ENCODE measurements at places on chromosomes 12 and 14.

- DNase-seq: no peak
These were observed 371.5 kb downstream of the LRIG3 start for GRCh38 chr12:58548801-58549200.

GRCh38 chr14:87260460-87260859, 732.5 kb downstream of the GALC start:
- DNase-seq: peak; percentile 54

DNA sequence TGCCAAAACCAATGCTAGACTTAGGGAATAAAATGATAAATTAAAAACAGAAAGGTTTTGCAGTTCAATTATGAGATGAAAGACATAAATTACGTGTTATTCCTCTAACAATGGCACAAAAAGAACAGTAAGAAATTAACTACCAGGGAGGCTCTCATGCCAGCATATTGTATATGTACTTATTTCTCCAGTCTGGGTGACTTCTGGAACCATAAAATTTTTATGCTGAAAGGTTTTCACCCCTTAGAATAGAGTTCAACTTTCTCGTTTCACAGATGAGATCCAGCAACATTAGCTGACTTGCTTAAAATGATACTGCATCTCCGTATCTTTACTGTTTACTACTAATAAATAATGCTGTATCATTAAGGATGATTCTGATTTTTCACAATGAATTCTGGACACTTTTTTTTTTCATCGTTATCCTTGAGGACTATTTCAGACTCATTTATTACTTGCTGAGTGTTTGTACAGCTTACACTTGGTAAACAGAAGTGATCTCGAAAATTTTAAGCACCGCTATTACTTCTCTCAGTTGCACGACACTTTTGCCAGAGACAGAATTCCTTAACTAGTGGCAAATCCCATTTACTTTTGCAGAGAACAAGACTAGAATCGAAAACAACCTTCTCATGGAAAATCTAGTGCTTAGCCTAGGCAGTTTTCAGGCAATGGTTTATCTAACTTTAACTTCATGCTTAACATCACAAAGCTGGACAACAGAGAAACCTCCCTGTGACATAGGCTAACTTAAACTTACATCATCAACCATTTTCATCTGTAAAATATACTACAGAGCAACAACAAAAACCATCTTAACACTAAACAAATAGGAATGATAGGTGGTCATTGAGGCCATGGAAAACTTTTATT, 2.7 kb downstream of the RSRC2 start:
- no peak for DNase-seq

- DNase-seq: no peak
These were observed 51.0 kb downstream of the PAH start for GRCh38 chr12:102865821-102866615.

DNA sequence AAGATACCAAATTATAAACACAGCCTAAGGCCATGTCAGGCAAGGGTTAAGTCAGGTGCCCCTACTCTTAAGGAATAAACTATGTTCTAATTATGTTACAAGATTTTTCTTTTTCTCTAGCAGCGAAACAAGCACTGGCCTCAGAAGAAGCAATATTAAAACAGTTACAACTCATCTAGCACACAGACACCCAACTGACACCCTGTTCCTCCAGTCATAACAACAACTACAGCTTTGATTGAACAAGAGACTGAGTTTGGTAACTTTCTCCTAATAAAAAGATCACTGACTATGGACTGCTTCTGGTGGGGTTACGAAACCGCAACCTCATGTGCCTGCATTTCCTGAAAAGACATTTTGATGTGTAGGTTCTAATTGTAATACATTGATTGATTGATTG, 3.3 kb upstream of the DAO start:
- DNase-seq: no peak

- DNase-seq: peak; percentile 39
These were observed 24.4 kb upstream of the CRACR2A start for GRCh38 chr12:3777206-3777809.

DNA sequence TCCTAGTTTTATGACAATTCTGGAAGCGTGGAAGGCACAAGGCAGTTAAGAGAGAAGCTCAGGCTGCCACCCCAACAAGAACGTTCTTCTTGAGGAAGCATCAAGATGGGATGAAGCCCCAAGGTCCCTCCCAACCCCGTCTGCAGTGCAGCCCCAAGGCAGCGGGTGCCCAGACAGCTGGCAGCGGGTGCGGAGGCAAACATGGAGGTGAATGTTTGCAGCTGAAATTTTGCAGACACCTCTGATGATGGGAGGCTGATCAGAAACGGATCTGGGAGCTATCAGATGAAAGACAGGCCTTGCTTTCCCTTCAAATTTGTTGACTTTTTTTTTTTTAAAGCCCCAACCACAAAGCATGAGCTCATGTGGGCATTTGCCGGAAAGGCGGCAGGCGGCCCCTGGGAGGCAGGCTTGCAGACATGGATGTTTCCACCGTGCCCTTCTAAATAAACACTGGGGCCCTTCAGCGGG, 230.7 kb upstream of the RTL1 start:
- DNase-seq: no peak

DNA sequence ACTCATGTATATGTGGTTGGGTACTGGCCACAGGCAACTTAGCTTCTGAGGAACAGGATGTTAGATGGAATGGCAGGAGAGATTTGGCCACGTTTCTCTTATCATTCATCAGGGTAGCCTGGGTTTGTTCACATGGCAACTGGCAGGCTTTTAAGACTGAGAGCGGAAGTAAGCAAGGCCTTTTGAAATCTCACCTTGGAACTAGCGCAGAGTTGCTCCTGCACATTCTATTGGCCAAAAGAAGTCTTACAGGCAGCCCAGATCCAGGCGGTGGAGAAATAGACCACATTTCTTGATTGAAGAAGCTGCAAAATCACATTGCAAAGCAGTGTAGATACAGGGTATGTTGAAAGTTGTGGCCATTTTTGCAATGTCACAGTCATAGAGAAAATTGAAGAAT, 3.7 kb downstream of the CLEC4A start:
- no peak for DNase-seq

- no peak for DNase-seq
These were observed 51.6 kb upstream of the PIWIL1 start for GRCh38 chr12:130286041-130286440.

DNA sequence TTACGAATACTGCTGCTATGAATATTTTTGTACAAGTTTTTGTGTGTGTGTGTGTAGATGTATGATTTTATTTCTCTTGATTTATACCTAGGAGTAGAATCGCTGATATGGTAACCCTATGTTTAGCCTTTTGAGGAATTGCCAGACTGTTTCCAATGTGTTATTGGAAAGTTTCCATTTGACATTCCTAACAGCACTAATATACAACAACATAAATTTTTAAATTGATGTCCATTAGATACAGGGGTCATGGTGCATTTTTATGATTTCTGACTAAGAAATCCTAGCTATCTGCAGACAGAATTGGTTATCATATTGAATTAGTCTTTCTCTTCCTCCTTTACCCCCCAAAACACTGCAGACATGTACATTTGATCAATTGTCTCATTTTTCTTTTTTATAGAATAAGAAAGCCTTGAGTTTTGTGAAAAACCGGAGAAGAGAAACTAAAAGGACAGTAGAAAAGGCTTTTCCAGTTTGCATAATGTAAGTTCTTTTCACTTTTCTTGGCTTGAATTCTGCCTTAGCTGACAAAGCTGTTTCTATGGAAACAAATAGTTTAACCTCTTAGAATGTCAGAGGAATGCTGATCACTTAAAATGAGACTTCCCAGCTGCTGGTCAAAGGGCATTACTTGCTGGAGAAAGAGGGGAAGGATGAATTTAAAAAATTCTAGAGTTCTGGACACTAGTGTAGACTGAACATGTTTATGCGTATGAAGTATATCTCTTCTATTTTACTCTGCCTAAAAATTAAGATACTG, 28.2 kb downstream of the PALS1 start:
- DNase-seq: no peak

- DNase-seq: no peak
These were observed 11.1 kb upstream of the NEMF start for GRCh38 chr14:49863487-49864281.

- DNase-seq: no peak
These were observed at the start of gene GDF3 for GRCh38 chr12:7695566-7696197. Gene GDF3, minus strand, starts transcription at chr12:7695775. Its CDS starts 47 bp downstream, at chr12:7695728.

DNA sequence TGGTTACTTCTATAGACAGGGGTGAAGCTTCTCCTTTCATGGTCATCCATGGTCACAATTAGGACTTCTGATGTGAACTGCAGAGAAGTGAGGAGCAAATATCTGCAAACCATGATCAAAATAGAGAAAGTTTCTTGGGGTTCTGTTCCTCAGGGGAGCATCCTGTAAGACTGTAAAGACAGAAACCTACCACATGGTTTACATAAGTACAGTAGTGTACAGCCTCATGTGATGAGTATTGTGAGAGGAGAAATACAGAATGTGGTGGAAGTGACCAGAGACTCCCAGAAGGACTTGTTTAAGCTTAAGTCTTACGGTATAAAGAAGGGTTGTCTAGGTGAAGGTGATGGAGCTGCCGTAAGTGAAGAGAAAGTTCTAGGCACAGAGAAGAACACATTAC, 484.7 kb downstream of the LRIG3 start:
- DNase-seq: no peak

- DNase-seq: no peak
These were observed 84.6 kb upstream of the BCL2L14 start for GRCh38 chr12:11986165-11986564.

GRCh38 chr12:60197589-60197988, 601.8 kb downstream of the SLC16A7 start:
- no peak for DNase-seq

- DNase-seq: no peak
These were observed 176.4 kb downstream of the KCNA5 start for GRCh38 chr12:5220099-5220498.

DNA sequence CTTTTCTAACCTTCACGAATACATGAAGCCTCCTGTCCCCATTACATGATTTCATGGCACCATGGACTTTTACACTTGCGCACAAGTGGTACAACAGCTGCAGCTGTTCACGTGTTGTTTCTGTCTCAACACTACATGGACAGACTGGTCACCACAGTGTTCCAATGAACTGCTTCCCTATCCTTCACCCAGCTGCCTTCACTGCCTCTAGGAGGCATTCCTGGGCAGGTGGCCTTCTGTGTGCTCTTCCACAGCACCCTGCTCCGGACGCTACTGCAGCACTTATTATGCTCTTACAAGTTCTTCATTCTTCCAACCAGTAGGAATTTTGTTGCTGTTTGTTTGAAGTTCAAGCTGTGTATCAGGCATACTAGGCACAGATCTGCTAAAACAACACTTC, 1.5 kb downstream of the MTERF2 start:
- no peak for DNase-seq

DNA sequence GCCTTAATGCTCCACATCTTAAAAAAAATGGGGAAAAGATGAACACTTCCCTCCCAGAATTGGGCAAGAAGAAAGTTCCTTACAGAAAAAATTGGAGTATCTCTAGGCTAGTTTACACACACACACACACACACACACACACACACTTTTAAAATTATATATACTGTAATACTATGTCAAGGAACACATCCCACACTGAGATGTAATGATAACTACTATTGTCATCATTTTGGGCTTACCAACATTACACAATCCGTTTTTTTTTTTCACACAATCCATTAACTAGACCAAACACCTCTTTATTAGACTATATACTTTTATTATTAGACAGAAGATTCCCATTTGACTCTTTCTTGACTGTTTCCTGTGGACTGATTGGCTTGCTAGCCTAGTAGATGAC, 2.5 kb downstream of the LTBR start:
- no peak for DNase-seq

DNA sequence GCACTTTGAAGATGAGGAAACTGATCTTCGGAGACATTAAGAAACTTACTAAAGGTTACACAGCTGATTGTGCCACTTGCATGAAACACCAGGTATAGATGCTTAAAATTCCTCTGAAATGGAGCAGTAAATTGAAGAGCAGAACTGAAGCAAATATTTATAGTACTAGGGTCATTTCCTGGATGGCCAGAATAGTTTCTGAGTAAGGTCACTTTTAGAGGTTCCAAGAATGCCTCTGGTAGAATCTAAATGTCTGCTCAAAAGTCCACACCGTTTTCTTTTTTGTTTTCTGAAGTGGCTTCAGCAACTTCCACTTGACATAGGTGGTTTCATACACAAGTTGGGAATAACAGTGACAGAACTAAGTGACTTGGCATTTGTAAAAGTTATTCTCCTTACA, 19.4 kb downstream of the TPH2 start:
- no peak for DNase-seq

- DNase-seq: no peak
These were observed 120.5 kb downstream of the PHETA1 start for GRCh38 chr12:111248236-111249017.

- DNase-seq: no peak
These were observed 22.4 kb upstream of the GPR33 start for GRCh38 chr14:31510222-31510621.

DNA sequence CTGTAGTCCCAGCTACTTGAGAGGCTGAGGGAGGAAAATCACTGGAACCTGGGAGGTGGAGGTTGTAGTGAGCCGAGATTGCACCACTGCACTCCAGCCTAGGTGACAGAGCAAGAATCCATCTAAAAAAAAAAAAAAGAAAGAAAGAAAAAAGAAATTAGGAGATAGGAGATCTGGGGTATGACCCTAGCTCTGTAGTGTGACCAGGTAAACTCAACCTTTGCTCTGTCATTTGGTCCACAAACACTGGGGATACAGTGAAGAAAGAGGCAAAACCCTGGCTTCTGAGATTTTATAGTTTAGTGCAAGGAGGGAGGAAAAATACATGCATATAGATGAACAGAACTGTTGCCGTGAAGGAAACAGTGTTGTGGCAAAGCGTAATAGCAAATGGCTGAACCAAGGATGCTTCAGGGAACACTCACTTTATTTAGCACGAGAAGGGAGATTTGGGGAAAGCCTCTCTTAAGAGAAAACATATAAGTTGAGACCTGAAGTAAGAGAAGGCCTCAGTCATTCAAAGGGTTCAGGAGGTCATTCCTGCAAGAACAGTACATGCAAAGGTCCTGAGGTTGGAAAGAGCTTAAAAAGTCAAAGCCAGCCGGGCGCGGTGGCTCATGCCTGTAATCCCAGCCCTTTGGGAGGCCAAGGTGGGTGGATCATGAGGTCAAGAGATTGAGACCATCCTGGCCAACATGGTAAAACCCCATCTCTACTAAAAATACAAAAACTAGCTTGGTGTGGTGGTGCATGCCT, 29.6 kb upstream of the ATXN2 start:
- no peak for DNase-seq

DNA sequence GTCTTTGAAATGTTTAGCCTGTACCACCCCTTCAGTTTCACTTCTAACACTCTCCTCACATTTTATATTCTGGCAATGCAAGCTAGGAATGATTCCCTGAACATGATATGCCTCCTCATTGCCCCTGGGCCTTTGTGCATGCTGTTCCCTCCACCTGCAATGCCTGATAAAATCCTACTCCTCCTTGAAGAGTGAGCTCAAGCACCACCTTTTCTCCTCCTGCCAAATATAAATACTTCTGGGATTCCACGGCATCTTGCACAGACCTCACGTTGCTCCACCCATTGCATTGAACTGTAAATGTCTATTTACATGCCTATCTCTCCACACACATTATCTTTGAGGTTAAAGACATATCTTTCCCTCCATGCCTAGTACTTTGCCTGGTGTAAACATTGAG, 21.1 kb downstream of the NKX2-1 start:
- no peak for DNase-seq

- no peak for DNase-seq
These were observed 24.1 kb upstream of the ZFP36L1 start for GRCh38 chr14:68816943-68817430.
